ENCODE measurements at places on chromosomes 7 and 10. TPM values are rescaled to one million over a fixed set of nuclear protein-coding genes. Genes with fewer than 3 reads are reported as not detected.
A peak's percentile ranks its signal among the peaks of the same experiment; 100 is the strongest.

Gene DBF4
- total RNA-seq: 22.0 TPM

DNA sequence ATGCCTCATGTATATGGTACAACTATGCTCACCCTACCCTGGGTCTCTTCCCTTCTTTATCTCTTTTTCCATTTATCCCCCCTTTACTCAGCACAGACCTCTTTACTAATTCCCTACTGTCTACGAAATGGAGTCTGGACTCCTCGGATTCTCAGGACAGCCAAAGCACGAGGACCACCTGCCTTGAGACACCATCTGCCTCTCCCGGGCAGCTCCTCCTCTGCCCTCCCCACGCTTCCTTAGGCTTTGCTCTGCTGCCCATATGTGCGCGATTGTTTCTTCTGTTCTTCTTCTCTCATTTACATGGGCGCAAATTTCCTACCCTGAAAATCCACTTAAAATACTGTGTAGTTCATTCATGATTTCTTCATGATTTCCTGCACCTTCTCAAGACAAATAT is 62.7 kb upstream of the STK17A start:
- H3K36me3 ChIP-seq: no peaks in the 10 kb centered on the region
- H3K4me3 ChIP-seq: no peak overlapping the region
- no peaks in the 10 kb centered on the region for H3K4me1 ChIP-seq
- no peaks in the 10 kb centered on the region for H3K27me3 ChIP-seq
- no peak for DNase-seq

DNA sequence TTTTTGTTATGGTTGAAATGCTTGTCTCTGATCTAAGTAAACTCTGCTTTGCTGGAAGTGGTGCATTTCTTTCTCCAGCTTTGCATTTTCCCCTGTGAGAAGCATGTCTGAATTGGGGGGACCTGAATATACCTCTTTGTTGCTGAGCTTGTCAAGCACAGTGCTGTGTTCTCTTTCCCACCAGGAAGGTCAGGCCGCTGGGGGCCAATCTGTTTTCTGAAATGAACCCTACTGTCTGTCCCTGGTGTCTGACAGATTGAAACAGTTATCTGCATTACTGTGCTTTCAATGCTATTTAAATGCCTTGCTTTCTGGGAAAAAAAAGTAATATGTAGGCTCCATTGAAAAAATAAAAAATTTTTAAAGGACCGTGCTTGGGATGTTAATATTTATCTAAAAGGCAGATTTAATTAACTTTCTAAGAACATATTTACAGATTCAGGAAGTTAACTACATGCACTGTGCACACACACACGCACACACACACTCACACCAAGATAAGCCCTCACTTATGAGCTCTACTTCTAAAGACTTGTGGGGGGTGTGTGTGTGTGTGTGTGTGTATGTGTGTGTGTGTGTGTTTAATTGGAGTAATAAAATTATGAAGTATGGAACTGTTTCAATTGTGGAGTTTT is 127.0 kb upstream of the FZD1 start:
- no peaks in the 10 kb centered on the region for H3K4me1 ChIP-seq
- peaks cover 6% of the 10 kb centered on the region for H3K36me3 ChIP-seq
- H3K27me3 ChIP-seq: no peaks in the 10 kb centered on the region
- peak; percentile 4 for DNase-seq

DNA sequence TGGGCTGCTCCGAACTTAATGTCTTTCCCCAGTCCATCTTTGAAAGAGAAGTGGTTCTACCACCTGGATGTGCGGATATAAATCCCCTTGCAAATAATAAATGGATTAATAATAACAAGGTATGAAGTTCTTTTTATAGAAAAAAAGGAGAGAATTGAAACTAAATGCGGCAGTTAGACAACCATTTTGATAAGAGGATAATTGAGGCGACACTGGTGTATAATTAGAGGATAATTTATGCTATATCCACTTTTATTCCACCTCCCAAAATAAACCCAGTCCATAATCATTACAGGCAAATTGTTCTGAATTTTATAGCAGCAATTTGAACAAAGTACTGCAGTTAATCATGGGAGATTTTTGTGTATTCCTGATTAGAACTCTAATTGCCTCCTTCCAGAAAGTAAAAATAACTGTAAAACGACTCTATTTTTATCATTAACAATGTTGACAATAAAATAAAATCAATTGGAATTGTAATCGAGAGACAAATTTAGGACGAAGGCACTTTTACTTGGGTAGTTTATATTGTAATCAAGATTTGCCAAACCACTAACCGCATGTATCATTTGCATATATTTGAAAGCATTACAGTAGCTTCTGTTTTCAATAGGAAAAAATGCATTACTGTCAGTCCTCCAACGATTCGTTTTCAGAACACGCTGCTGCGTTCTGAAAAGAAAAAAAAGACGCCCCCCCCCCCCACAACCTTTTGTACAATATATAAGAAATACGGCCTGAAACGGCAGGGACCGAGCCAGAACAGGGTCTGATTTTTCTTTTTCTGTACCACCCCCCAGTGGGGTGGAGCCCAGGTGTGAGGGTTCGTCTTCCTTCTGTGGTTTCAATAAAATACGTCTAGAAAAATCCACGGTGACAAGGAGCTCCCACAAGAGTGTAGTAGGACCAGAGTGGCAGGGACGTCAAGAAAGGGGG is 838 bp upstream of the DLX6 start:
- peaks cover 9% of the 10 kb centered on the region for H3K27me3 ChIP-seq
- peak overlapping the region; percentile 73 for H3K4me3 ChIP-seq
- H3K4me1 ChIP-seq: no peaks in the 10 kb centered on the region
- no peak for DNase-seq
- peak overlapping the region; percentile 15 for H3K27ac ChIP-seq
- H3K36me3 ChIP-seq: peaks cover 9% of the 10 kb centered on the region

- no peaks in the 10 kb centered on the region for H3K36me3 ChIP-seq
- H3K4me3 ChIP-seq: no peak overlapping the region
- no peak overlapping the region for H3K27ac ChIP-seq
- no peak for DNase-seq
- no peaks in the 10 kb centered on the region for H3K27me3 ChIP-seq
- H3K4me1 ChIP-seq: no peaks in the 10 kb centered on the region
Observed at GRCh38 chr10:85601526-85601925, 765.1 kb downstream of the GRID1 start.

Gene DRGX
- not detected for total RNA-seq

GRCh38 chr10:69826789-69827554 is 25.3 kb downstream of the COL13A1 start:
- no peaks in the 10 kb centered on the region for H3K36me3 ChIP-seq
- DNase-seq: no peak
- H3K4me3 ChIP-seq: no peak overlapping the region

- DNase-seq: no peak
- no peaks in the 10 kb centered on the region for H3K4me1 ChIP-seq
- no peak overlapping the region for H3K4me3 ChIP-seq
- no peak overlapping the region for H3K27ac ChIP-seq
- H3K27me3 ChIP-seq: peaks cover 7% of the 10 kb centered on the region
Observed at GRCh38 chr7:43077285-43077684, 35.2 kb upstream of the HECW1 start.

Data from Calu3 (cell line).